ENCODE measurements at places on chromosomes 5 and 9.

DNA sequence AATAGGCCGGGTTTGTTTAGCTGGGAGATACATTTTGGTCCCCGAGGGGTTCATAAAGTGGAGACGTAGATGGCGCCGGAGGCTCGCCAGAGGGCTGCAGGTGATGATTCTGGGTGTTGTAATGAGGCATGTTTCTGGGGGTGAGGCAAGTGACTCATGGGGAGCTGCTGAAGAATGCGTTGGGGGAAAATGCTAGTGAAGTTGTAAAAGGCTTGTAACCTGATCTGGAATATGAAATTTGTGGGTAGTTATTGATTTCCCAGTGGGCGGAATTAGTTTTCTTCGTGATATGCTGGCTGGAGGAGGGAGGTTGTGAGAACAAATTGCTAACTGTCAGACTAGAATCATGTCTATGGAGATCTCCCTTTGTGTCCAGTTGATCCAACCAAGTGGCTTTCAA is 158.3 kb downstream of the DOCK2 start:
- DNase-seq, result no peak

DNA sequence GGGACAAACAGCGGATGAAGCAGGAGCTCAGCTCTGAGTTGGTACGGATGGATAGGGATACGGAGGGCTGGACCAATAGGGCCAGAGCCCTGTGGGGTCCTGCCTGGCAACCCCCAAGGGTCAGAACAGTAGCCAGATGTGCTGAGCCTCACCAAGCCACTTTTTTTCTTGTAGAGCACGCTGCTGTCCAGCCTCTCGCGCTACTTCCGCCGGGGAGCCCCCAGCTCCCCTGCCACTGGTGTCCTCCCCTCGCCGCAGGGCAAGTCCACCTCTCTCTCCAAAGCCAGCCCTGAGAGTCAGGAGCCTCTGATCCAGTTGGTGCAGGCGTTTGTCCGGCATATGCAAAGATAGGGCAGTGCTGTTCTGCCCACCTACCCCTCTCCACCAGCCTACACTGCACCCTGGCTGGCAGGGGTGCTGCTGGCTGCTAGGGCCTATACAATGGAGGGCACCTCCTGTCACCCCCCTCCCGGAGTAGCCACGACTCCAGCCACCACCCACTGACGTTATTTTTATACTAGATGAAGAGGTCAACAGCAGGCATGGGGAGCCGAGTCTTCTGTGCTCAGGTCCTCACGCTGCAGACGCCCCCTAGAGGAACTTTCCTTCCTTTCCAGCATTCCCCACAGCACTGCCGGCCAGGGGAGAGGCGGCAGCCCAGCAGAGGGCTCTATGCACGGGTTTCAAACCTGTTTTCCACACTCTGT is 21.6 kb downstream of the SH3GLB2 start:
- DNase-seq, result peak; percentile 51

DNA sequence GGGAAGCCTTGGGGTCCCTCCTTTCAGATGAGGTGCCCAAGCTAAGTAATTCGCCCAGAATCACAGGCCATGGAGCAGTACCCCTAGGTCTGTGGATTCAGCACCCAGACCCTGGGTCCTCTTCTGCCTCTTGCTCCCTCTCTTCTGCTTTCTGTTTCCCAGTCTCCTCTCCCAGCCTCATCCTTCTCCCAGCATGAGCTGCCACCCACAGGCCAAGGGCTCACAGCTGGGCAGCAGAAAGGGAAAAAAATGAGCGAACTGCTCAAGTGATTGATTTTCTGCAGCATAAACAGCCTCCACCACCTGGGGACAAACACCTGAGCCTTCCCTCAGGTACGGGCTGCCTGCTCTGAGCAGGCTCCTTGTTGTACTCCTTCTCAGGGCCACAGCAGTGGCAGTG is 113.9 kb upstream of the SAP30L start:
- DNase-seq, result no peak

DNA sequence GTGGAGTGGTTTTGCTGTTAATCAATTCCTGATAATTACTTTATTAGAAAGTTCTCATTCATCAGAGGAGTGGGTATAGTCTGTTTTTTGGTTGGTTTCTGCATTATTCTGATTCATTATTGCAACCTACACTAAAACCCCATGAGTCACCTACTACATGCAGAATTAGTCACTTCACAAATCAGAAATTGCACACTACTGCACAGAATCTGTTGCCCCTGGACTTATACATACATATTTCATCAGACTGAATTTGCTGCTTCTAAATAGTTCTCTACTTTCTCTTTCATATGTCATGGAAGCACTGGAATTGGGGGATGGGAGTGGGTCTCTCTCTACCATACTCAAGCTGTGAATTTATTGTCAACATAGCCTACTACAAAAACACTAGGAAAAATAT is 585.1 kb downstream of the DNAH5 start:
- no peak for DNase-seq

GRCh38 chr9:110710420-110710819 is 41.8 kb downstream of the MUSK start:
- DNase-seq, result no peak

GRCh38 chr9:134473141-134474054 is 147.1 kb downstream of the RXRA start:
- DNase-seq, result no peak

GRCh38 chr5:150431574-150431973 is 18.0 kb downstream of the RPS14 start:
- DNase-seq, result no peak

- DNase-seq, result no peak
Observed at GRCh38 chr9:98410185-98410697, 154.8 kb upstream of the TBC1D2 start.

GRCh38 chr9:136584934-136585333 is 39.1 kb upstream of the NOTCH1 start:
- no peak for DNase-seq

- DNase-seq, result no peak
Observed at GRCh38 chr9:1152171-1152570, 102.0 kb downstream of the DMRT2 start.

DNA sequence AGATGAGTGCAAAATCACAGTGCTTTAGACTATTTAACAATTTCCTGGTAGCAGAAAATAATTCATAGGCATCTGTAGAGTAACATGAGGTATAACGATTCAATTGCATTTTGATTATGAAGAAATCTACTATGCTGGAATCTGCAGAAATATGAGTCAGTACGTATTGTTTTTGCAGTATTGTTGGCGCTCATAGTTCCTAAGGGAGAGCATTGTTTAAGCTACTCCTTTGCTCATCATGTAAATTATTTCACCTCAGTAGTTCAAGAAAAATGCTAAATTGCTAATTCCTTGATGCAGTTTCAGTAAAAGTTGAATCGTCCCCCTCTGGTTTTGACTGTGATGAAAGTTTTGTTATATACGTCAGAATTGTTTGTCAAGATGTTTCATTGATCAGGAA is 458.4 kb downstream of the HINT1 start:
- DNase-seq, result no peak

DNA sequence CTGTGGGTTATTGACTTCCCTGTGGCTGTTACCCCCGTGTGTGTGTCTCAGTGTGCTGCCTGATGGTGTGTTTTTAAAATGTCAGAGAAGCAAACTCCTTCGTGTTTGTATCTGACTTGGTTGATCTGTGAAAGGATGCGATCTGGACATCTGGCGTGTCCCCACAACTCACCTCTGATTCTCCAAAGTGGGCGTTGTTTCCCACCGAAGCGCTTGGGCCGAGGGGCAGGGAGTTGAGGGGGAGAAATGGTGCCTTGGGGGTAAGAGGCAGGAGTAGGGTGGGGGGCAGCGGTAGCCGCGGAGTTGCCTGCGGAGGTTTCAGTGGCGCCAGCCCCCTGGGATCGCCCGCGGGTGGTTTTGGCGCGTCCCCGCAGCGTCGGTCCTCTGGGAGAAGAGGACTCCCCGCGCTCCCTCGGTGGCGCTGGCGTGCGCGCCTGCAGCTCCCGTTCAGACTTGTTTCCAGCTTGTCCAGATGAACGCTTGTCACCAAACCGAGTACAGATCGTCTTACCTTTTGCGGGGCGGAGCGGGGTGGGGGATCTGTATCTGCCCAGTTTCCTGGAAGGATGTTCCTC is 1.1 kb downstream of the MAST4 start:
- no peak for DNase-seq

DNA sequence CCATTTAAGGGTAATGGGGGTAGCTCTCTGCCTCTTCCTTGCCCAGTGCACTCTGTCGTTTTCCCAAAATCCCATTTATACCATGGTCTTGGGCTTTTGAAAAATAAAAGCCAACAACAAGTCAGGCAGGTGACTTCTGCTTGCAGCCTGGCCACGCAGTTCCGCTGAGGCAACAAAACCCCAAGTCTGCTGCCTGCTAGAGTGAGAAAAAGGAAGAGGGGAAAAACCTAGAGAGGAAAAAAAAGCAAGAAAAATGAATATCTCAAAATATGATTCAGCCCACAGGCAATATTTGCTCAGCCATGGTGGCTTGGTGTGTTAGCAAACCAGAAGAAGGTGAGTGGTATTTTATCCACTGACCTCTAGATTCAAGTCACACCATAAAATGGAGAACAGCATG is 148.2 kb upstream of the FSTL4 start:
- DNase-seq, result no peak

- no peak for DNase-seq
Observed at GRCh38 chr5:135831439-135831838, 3.0 kb upstream of the SLC25A48 start.

- DNase-seq, result no peak
Observed at GRCh38 chr5:151223447-151224264, at the start of gene CCDC69. CCDC69 (minus strand) TSS chr5:151224092; CDS start chr5:151223970, 122 bp downstream.

GRCh38 chr5:121366515-121366914 is 485.2 kb upstream of the FTMT start:
- no peak for DNase-seq

DNA sequence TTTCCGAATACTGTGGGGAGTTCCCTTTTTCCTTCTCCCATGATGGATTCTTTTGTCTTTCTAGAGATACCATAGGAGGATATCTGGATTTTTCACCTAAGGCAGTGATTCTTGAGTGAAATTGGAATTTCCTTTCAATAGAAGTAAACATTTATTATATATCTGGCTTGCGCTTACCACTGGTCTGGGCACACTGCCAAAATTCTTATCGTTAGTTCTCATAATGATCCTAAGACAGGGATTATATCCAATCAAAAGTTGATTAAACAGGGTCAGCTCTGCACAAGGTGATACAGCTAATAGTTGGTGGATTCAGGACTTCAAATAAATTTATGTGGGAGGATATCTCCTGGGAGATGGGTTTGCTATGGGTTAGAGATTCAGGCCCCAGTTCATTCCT is 9.6 kb downstream of the TLE4 start:
- DNase-seq, result no peak

DNA sequence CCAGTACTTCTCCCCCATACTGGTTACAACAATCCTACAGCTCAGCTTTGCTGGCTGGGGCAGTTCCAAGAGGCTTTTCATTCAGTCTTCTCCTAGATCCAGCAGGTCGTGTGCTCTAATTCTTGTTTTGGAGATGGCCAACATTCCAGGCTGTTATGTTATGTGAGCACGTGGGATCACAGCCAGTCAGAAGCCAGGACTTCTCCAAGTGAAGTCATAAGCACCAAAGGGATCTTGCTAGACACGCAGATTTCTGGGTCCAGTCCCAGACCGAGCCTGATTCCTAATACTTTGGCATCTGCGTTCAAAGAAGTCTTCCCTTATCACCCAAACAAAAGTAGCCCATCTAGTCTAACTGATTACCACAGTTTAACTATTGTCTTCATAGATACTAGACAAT is 1.4 kb upstream of the LARP1 start:
- peak; percentile 69 for DNase-seq

DNA sequence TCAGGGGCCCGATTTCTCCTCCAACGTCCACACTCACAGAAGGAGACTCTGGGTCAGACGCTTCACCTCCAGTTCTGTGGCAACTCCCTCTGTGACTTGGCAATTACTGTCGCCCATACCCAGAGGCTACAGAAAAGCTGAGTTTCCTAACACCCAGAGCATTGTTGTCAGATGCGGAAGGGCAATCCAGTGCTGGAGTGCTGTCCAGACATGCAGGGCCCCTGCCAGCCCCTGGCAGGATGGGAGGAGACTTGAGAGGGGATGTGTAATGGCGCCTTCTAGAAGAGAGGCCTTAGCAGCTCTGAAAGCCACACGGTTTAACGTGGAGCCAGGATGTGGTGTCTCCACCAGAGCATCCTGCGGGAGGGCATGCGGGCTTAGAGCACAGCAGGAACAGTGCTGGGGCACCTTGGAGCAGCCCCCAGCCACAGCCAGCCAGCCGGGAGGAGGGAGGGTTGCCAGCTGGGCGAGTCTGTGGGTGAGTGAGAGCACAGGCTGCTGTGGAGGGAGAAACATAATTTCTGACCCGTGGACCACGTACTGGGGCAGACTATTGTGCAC is 139.4 kb upstream of the IRX1 start:
- DNase-seq, result no peak

GRCh38 chr9:112005939-112006338 is 109.3 kb downstream of the UGCG start:
- DNase-seq, result no peak

DNA sequence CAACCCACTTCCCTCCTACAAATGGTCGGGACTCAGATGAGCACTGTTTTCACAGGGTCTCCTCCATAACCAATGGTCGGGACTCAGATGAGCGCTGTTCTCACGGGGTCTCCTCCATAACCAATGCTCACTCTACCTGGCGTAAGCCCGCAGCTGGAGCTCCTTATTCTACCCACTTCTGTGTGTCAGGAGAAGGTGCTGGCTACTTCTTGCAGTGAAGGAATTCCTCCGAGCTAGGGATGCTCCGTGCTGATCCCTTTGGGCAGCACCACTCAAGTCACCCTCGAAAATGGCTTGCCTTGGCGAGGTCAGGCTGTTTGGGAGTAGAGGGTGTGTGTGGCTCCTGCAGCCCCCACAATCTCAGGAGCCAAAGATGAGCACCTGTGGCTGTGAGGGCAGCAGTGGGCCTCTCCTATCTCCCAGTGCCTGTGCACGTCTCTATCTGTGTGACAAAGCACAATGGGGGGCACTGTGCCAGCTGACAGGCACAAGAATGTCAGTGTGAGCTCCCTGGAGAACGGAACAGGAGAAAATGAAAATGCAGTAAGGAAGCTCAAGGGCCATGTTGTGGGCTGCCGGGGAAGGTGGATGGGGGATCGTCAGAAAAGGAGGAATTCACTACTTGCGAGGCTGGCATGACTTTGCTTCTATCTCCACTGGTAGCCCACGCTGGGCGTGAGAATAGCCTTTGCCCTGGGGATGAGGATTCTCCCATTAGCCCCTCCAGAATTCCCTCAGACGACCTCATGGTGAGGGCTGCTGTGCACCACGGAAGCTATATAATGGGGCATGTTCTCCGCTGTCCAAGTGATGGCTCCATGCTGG is 3.9 kb upstream of the BTNL9 start:
- DNase-seq, result no peak

DNA sequence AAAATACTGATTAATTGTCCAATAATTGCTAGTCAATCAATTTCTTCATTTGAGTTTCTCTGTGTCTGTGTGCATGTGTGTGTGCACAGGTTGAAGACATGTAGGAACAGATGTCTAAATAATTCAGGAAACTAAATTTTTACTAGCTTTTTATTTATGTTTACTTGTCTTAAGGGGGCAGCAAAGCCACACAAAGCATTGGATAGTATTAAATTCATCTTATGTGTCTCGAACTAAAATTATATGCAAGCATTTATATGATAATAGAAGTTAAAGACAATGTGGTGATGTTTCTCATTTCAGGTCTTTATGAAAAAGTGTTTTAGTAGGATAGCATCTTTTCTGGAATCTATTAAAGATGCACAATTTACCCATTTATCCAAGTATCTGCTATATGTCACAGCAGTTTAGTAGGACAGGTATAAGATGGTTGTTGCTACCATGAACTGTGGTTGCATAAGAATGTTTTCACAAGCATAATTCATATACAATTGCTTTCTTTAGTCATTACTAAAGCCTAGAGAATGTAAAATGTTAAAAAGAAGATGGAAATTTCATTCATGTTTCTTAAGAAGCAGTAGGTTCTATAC is 784.6 kb upstream of the NUDT12 start:
- peak; percentile 14 for DNase-seq
